Activated CD8-positive, alpha-beta memory T cell treated with anti-CD3 and anti-CD28 coated beads for 48 hours (primary cell): ENCODE measurements at places on chromosomes 1 and 21.

GRCh38 chr1:75855010-75855409 is 58.3 kb downstream of the MSH4 start:
- no peak for DNase-seq

GRCh38 chr1:183370399-183371058 is 47.7 kb downstream of the NMNAT2 start:
- no peak for DNase-seq

GRCh38 chr21:25564349-25564948 is 42.8 kb downstream of the MRPL39 start:
- DNase-seq, result no peak

DNA sequence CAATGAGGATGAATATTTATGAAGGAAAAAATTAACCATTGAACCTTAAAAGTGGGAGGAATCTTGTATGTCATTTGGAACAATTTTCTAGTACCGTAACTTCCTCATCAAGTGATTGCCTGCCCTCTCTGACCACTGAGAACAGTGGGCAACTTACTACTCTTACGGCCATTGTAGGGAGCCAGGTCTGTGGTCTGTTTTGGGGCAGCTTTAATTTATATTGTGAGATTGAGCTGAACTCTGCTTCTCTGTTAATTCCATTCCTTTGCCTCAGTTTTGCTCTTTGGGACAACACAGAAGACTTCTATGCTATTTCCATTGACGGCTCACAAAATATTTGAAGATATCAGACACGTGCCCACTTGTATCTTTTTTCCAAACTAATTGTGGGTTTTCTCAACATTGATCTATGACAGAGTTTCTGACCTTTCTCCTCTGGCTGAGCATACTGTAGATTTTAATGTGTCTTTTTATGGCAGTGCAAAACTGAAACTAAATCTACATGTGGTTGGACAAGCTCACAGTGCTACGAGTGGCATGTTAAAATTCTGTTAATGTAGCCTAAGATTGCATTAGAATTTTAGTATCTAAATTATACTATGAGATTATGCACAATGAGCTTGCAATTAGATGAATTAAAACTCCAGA is 27.8 kb upstream of the ZNF281 start:
- DNase-seq, result no peak

DNA sequence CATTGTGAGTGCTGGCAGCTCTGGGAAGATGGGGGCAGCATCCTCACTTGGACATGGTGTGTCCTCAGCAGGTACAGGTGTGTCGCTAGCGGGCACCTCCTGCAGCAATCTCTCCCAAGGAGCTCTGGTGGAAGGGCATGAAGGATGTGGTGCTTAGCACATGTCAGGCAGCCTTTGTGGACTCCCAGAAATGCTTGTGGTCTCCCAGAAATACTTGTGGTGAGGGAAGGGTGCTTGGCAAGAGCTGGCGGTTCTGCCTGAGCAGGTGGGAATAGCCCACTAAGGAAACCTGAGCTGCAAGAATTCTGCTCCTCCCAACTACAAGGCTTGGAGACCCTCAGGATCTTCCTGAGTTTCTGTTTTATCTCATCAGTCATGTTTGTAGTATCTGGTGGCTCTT is 371.6 kb downstream of the PRDM2 start:
- DNase-seq, result no peak

DNA sequence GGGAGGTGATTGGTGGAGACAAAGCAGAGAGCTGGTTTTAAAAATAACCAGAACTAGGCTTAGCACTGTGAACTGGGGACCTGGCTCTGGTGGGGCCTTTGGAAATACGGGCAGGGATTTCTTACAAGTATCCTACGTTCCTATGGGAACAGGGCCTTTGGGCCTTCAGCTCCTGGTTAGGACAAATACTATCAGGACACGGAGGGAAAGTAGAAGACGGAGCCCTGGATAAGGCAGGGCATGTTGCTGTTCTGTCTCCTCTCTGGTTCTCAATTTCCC is 5.3 kb upstream of the MYOG start:
- no peak for DNase-seq

GRCh38 chr1:234216116-234216703 is 157.0 kb upstream of the COA6 start:
- no peak for DNase-seq

- no peak for DNase-seq
These were observed 31.4 kb upstream of the PRELP start for GRCh38 chr1:203444171-203444576.

DNA sequence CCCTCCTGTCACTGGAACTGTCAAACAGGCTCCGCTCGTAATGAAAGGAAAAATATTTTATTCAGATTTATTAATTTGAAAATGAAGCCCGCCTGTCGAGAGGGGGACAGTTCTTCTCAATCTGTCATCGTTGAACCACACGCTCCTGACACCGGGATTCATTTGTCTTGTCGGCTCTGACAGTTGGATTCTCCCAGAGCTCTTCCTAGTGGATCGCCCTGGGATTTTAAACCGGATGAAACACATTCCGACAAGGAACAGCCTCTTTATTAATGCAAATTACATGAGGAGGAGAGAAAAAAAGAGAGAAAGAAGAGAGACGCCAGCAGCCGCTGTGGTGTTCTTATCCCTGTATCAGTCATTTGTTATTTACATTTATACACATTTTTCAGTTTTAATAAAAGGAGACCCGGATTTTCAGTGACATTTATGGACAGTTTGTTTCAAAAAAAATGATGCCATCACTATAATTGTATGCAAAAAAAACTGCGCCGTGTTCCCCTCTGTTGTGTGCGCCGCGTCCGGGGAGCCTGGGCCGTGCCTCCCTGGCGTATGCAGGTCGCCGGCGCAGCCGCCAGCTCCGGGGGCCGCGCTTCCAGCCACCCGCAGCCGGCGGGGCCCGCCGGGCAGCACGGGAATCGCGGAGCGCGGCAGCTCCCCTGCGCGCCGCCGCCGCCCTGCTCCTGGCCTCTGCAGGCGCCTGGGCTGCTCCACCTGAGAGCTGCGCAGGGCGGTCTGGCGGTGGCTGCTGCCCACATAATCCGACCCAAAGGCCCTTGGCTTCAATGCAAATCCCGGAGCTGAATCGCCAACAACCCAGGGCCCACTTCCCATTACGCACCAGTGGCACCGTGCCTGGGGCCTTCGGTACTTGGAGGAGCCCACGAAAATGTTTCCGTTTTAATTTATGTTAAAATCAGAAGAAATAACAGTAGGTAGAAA is 237.9 kb upstream of the PBX1 start:
- no peak for DNase-seq

GRCh38 chr1:112527266-112528010 is 18.7 kb downstream of the WNT2B start:
- DNase-seq, result no peak

DNA sequence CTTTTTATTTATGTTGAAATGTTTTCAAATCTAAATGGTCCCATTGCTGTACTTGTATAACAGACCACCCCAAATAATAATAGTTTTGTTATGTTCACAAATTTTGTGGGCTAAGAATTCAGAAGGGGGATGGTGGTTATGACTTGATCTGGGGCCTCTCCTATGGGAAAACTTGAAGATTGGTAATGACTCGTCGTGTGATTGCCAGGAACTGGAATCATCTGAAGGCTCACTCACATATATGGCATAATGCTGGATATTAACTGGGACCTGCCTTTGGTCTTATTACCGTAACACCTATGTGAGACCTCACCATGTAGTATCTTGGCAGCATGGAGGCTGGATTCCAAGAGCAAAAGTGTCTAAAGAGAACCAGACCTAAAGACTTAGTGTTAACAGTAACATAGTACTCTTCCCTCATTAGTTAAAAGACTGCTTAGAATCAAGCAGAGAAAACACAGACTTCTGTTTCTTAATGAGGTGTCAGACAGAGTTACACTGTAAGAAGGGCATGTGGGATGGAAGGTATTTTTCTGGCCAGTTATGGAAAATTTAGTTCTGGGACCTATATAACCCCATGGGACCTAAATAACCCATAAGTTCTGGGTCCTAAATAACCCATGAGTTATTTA is 11.9 kb downstream of the LYPLAL1 start:
- no peak for DNase-seq

GRCh38 chr1:76892675-76893074 is 25.4 kb downstream of the ST6GALNAC5 start:
- DNase-seq, result no peak

- DNase-seq, result no peak
These were observed 30.4 kb upstream of the SCYL3 start for GRCh38 chr1:169924063-169924462.

GRCh38 chr1:16882986-16883385 is 12.8 kb upstream of the RNU1-2 start:
- DNase-seq, result no peak

- no peak for DNase-seq
These were observed 49.6 kb upstream of the ADAR start for GRCh38 chr1:154657556-154657955.

GRCh38 chr1:21154717-21155116 is 22.0 kb downstream of the EIF4G3 start:
- DNase-seq, result no peak

GRCh38 chr21:33174756-33175155 is 55.0 kb upstream of the IFNAR2 start:
- DNase-seq, result no peak

GRCh38 chr1:223102797-223103533 is 40.1 kb downstream of the TLR5 start:
- no peak for DNase-seq

- DNase-seq, result no peak
These were observed 721.1 kb upstream of the TMPRSS15 start for GRCh38 chr21:19124691-19125090.

GRCh38 chr21:22191581-22191980 is 1193.4 kb downstream of the NCAM2 start:
- DNase-seq, result no peak

DNA sequence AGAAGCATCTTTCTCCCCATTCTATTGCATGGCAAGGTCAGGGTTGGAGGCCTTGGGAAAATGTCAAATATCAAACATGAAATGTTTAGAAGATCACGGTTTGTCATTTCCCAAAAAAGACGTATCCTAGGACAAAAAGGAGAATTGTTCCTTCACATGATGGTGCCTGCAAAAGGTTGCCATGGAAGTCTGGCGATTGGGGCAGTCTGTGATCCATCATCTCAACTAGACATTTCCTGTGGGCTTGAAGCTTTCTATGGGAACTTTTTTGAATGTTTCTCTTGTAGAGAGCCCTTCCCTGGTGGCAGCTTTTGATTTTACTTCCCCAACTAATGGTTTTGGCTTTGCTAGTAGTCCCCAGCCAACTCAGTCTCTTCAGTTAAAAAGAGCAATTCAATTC is 106.3 kb downstream of the TGFB2 start:
- DNase-seq, result no peak

DNA sequence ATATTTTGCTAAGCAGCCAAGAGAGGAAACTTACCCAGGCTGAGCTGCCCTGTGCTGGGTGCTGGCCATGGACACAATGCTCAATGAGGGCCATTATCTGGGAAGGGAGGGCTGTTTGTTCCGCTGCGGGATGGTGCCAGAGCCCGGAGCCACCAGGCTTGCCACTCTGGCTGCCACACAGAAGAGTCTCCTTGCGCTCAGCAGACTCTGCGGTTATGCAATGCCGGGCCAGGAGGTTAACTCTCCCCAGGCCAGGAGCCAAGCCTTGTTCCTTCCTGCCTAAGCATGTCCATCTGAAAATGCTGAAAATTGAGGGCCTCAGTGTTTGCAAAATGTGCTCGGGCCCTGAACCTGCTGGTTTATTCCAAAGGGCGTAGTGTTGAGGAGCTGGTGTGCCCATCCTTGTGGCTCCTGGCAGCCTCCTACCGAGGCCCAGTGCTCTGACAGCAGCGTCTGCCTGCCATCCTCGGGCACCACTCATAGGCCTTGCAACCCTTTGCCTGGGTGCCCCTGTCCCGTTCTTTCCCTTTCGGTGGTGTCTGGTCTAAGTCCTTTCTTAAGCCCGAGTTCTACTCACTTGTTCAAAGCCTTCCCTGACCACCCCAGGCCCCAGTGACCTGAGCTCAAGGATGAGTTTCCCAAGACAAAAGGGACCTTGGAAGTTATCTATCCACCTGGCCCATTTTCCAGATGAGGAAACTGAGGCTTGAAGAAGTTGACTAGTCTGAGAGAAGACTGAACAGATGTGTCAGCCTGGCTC is 133.8 kb upstream of the EDN2 start:
- DNase-seq, result no peak

DNA sequence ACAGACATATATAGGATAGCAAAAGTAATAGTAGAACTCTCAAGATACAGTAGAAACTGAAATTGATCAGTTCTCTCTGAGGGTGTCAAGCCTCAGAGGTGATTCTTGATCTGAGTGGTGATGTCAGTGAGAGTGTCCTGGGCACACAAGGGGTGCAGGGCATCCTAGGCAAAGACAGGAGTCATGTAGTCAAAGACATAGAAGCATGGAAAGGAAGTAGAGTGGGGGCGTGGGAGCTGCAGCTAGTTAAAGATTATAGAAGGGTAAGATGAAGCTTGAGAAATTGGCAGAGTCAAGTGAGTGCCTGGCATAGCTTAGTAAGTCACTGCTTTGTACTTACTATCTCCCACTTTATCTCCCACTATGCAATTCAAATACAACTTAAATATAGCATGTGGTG is 22.8 kb downstream of the CDC7 start:
- no peak for DNase-seq

DNA sequence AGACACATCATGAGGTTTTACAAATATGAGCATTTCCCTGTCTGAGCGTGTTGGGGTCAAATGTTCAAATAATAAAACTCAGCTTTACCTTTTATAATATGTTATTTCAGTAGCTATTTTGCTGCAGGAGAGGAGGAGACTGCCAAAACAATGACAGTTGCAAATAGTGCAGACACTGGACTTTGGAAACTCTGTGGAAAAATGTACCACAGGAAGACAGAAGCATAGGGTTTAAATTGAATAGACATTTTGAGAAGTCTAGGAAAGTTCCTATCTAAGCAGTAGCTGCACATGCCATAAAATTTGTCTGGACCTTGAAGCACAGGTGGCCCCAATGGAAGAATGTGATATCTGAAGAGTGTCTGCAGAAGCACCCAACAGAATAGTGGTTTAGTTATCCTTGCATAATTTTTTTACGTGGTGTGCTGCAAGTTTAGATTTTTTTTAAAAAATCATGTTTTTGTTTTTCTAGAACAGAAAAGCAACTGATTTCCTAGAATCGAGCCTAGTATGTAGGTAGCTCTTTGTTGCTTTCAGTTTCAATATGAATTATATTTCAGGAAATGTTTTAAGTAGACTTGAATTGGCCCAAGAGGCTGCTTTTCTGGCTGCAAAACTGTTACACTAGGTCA is 14.0 kb upstream of the GBP5 start:
- no peak for DNase-seq

DNA sequence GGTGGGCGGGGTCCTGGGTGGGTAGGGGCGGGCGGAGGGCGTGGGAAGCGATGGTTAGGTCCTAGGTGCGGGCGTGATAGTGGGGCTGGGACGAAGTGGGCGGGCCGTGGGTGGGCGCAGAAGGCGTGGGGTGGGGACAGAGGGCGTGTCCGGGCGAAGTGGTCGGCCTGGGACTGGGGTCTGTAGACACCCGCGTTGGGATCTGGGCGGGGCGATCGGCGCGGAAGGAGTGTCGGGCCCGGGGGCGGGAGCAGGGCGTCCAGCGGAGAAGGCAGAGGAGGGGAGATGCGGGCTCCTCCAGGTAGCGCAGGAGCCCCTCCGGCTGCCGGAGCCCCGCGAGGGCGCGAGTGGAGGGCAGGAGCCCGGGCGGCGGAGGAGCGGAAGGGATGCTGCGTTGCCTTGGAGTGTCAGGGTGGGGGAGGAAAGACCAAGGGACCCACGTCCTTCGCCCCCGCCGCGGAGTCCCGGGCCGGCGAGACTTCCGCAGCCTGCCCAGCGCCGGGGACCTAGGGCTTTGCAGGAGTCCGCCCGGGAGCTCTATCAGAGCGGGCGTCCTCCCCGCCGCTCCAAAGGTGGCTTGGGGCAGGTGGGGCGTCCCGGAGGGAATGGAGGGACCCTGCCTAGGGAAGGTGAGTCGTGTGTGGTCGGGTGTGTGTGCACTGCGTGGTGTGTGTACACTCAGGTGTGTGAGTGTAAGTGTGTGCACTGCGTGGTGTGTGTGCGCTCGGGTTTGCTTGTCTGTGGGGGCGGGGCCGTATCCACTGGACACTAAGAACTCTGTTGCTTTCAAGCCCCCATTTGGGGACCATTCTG is 27.0 kb upstream of the PRSS38 start:
- DNase-seq, result no peak
